ENCODE measurements at places on chromosomes 13 and 19. TPM values are rescaled to one million over a fixed set of nuclear protein-coding genes. Genes with fewer than 3 reads are reported as not detected.

DNA sequence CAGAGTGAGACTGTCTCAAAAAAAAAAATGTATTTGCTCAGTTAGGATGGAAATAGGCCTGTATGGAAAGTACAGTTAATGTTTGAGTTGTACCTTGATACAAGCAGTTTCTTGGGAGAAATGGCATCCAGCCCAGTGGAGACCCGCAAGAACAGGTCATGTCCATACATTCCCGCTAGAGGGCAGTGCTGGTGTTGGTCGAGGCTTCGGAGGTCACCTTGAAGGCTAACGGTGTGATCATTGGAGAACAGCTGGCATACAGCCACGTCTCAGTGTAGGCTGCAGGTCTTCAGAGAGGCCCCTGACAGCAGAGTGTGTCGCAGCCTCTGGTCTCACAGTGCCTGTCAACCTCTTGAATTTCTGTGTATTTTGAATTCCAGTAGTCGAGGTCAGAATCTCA is 7.5 kb downstream of the ZNF610 start:
- peaks cover 3% of the 10 kb centered on the region for H3K36me3 ChIP-seq
- DNase-seq = no peak
- H3K4me3 ChIP-seq = no peak overlapping the region
- no peaks in the 10 kb centered on the region for H3K4me1 ChIP-seq
- H3K27ac ChIP-seq = no peak overlapping the region
- no peaks in the 10 kb centered on the region for H3K27me3 ChIP-seq

Gene PALM3
- 0.28 TPM for total RNA-seq

- H3K27ac ChIP-seq = no peak overlapping the region
- DNase-seq = no peak
- peaks cover 37% of the 10 kb centered on the region for H3K4me1 ChIP-seq
- peaks cover 29% of the 10 kb centered on the region for H3K36me3 ChIP-seq
These were observed 4.9 kb downstream of the ARHGEF1 start for GRCh38 chr19:41887711-41888382.

Gene CBY2
- not detected for total RNA-seq

Gene HCST
- 3.3 TPM for total RNA-seq

DNA sequence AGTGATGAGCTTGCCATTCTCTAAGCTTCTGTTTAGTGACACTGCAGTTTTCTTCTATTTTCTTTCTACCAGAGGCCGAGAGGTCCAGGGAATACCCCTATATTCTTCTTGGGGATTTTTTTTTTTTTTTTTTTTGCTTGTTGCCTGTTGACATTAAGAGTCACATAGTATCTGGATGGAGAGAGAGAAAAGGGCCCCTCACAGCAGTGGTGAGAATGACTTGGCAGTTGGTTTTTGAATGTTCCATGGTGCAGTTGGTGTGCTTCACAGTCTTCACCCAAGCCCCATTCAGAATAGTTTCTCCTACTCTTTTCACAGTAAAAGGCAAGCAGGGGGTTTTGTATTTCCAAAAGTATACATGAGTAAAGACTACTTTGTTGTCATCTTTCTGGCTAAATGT is 577.9 kb downstream of the LMO7 start:
- no peaks in the 10 kb centered on the region for H3K4me1 ChIP-seq
- H3K27me3 ChIP-seq = no peaks in the 10 kb centered on the region
- no peak overlapping the region for H3K4me3 ChIP-seq
- no peaks in the 10 kb centered on the region for H3K36me3 ChIP-seq
- no peak overlapping the region for H3K27ac ChIP-seq

DNA sequence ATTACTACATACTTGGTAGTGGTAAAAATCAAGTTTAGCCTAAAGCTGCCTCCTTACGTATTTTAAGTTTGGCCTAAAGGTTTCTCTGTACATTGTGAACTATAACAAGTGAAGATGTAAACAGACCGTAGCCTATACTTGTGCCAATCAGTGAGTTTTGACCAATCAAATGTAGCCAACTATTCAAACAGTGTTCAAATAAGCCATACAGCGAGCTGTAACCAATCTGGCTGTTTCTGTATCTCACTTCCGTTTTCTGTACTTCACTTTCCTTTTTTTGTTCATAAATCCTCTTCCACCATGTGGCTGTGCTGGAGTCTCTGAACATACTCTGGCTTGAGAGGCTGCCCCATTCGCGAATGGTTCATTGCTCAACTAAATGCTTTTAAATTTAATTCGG is 2504.6 kb downstream of the PCDH9 start:
- H3K4me1 ChIP-seq = no peaks in the 10 kb centered on the region
- H3K36me3 ChIP-seq = no peaks in the 10 kb centered on the region
- no peak for DNase-seq
- H3K27ac ChIP-seq = no peak overlapping the region
- no peak overlapping the region for H3K4me3 ChIP-seq
- no peaks in the 10 kb centered on the region for H3K27me3 ChIP-seq

DNA sequence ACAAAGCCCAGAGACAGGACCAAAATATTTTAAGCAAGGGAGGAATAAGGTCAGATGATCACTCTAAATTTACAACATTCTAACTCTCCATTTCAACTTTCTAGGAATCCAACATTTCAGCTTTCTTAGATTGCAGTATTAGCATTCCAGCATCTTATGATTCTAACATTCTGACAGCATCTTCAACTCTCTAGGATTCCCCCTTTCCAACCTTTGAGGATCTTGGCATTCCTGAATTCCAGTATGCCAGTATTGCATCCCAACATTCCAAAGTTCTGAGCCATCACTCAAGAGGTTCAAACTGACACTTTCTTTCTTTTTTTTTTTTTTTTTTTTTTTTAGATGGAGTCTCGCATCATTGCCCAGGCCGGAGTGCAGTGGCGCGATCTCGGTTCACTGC is 13.8 kb downstream of the TGFB1 start:
- no peak overlapping the region for H3K4me3 ChIP-seq
- peaks cover 24% of the 10 kb centered on the region for H3K36me3 ChIP-seq
- no peak overlapping the region for H3K27ac ChIP-seq
- no peak for DNase-seq

- no peak overlapping the region for H3K27ac ChIP-seq
- H3K36me3 ChIP-seq = no peaks in the 10 kb centered on the region
- H3K27me3 ChIP-seq = no peaks in the 10 kb centered on the region
- no peak for DNase-seq
These were observed 518.1 kb downstream of the UQCRFS1 start for GRCh38 chr19:28694812-28695211.

All from right atrium auricular region (tissue), 2 donors.